ENCODE measurements at places on chromosomes 16 and 17.

DNA sequence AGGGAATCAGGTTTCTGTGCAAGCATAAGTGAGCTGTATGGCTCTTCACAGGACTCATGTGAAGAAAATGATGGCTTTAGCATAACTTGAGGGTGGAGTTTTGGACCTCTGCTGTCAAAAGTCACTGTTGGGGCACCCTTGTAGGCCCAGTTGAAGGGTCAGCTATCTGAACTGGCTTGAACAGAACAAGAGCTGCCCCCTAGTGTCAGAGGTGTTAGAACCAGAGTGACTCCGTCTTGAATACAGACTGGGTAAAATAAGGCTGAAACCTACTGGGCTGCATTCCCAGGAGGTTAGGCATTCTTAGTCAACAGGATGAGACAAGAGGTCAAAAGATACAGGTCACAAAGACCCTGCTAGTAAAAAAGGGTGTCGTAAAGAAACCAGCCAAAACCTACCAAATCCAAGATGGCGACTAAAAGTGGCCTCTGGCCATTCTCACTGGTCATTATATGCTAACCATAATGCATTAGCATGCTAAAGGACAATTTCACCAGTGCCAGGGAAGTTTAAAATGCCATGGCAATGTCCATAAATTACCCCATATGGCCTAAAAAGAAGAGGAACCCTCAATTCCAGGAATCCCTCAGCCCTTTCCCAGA, 484.0 kb upstream of the ERCC4 start:
- H3K27me3 ChIP-seq = no peaks in the 10 kb centered on the region
- peak overlapping the region; percentile 11 for H3K27ac ChIP-seq
- peak; percentile 24 for DNase-seq
- peaks cover 25% of the 10 kb centered on the region for H3K4me1 ChIP-seq
- H3K4me3 ChIP-seq = no peak overlapping the region

DNA sequence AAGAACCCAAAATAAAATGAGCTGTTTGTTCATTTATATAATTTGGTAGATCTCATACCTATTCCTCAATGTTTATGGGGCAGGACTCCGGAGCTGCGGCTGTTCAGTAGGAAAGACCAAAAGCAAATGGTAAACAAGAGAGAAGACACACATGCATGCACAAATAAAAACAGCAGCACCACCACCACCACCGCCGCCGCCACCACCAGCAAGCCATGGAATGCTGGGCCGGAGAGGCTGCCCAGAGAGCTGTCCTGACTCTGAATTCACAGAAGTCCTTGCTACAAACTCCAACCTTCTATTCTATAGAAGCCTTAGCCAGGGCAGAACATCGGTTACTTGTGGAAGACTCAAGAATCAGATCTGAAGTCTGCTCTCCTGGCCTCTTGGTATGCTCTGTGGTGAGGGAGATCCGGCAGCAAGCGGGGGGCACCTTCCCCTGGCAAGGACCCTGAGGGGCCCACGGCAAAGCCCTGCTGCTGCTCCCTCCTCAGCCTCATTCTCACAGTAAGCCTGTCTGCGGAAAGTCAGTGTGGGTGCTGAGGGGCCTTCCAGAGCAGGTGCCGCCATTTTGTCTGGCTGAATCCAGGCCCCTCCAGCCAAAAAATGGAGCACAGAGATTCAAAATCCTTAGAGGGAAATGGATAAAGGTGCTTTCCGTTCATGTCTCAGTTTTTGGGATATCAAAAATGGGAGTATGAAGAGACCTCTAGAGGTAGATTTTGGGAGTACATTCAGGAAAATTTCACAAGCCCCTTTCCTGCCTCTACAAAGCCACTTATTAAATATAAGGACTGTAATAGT, 6.4 kb upstream of the FOXJ1 start:
- DNase-seq = no peak
- H3K36me3 ChIP-seq = no peaks in the 10 kb centered on the region
- peaks cover 17% of the 10 kb centered on the region for H3K4me1 ChIP-seq
- H3K4me3 ChIP-seq = no peak overlapping the region
- H3K27ac ChIP-seq = no peak overlapping the region
- H3K27me3 ChIP-seq = no peaks in the 10 kb centered on the region

DNA sequence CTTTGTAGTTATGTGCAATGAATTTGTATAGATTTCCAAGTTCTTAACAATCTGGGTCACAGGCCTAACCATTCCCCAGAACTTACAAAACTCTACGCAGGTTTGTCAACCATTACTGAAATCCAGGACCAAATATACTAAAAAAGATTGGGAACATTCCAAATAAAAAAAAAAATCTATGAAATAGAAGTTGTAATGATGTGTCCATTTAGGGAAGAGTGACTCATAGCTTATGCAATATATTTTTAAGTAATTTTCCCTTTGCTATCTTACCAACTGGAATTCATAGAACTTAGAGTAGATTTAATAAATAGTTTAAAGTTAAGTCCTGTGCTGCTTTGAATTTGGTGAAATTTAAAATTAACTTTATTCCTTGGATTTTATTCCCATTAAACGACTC, 393.2 kb downstream of the PMP22 start:
- no peak for DNase-seq
- H3K27me3 ChIP-seq = no peaks in the 10 kb centered on the region
- H3K27ac ChIP-seq = no peak overlapping the region
- no peaks in the 10 kb centered on the region for H3K4me1 ChIP-seq

DNA sequence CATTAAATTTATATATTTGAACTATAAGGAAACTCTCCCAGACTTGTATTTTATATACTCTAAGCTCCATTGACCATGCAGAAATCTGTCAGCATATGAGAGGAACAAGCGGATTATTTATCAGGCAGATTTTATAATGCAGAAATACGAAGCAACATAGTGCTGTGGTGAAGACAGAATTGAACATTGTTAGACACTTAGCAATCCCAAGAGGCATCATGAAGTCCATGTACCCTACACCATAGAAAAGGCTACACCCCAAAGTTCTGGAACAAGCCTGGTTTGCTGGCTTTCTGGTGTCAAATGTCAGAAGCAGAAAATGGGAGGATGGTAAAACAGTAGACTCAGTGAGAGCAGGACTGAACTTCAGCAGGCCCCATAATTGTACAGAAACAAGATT, 241.1 kb downstream of the PRKCA start:
- peaks cover 27% of the 10 kb centered on the region for H3K4me1 ChIP-seq
- H3K27ac ChIP-seq = no peak overlapping the region
- H3K27me3 ChIP-seq = no peaks in the 10 kb centered on the region
- no peak for DNase-seq

DNA sequence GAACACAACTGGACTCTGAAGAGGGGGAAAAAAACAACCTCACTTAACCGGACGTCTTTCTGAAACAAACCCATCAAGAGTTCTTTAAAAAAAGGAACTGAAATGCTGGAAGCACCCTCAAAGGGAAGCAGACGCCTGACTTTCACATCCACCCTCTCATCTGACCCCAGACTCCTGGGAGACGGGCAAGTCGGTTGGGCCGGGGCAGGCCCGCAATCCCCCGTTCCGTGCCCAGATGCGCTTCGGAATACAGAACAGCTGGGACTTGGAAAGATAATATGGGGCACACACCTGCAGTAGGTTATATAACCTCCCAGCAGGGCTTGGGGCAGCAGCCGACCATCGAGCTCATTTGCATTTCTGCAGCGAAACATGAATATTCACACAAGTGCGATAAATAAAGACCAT, 3.7 kb downstream of the ARHGAP27 start:
- H3K4me3 ChIP-seq = no peak overlapping the region
- H3K36me3 ChIP-seq = no peaks in the 10 kb centered on the region
- H3K27me3 ChIP-seq = no peaks in the 10 kb centered on the region
- peak; percentile 5 for DNase-seq
- peaks cover 36% of the 10 kb centered on the region for H3K4me1 ChIP-seq

DNA sequence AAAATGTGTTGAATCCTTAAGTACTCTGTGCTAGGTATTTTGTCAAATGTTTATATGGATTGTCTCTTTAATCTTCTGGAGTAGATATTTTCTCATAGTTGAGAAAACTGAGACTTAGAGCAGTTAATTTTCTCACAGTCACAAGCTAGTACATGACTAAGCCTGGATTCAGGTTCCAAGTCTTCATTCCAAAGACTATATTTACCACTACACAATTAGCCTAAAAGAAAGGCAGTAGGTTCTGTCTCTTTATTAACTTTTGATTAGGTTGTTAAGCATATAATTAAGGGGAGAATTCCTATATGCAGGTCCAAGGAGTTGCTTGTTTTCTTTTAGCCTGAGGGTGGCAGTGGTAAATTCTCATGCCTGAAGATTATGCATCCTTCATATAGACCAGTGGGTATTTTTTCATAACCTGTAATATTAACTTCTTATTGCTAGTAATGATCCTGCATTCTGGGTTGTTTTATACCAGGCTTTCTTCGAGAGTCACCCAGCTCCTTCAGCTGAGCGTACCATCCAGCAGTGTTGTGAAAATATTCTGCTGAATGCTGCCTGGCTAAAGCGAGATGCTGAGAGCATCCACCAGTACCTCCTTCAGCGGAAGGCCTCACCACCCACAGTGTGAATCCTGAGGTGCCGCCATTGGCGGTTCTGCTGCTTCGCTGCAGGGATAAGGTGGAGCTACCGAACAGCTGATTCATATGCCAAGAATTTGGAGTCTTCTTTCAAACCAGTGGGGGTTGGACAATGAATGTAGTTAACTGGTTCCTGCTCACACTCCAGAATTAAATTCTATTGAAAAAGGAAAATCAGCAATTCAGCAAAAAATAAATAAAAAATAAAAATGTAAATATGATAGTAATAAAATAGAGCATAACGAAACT, 28.2 kb upstream of the KPNB1 start:
- DNase-seq = peak; percentile 70
- H3K27me3 ChIP-seq = no peaks in the 10 kb centered on the region
- H3K27ac ChIP-seq = peak overlapping the region; percentile 71
- H3K36me3 ChIP-seq = peaks cover 35% of the 10 kb centered on the region

- H3K27ac ChIP-seq = no peak overlapping the region
- H3K4me1 ChIP-seq = no peaks in the 10 kb centered on the region
- no peaks in the 10 kb centered on the region for H3K36me3 ChIP-seq
- DNase-seq = no peak
Measured at GRCh38 chr17:41287050-41287449, 11.6 kb downstream of the KRTAP9-7 start.

All from PC-9 (cell line).